ENCODE measurements at places on chromosomes 2 and 18. TPM values are rescaled to one million over a fixed set of nuclear protein-coding genes. Genes with fewer than 3 reads are reported as not detected.

Gene CRYGB
- total RNA-seq: not detected

Gene SP140
- 0.47 TPM for total RNA-seq

Gene RAX
- total RNA-seq: not detected

Gene LCT
- 0.06 TPM for total RNA-seq

Gene MDH1B
- 7.0 TPM for total RNA-seq

Gene CNTNAP5
- total RNA-seq: 0.58 TPM

Gene KIAA2012
- 0.18 TPM for total RNA-seq

Gene EMILIN1
- total RNA-seq: 164 TPM

Gene SCN9A
- 5.0 TPM for total RNA-seq

Gene CFAP53
- total RNA-seq: 1.1 TPM

Gene LIMS2
- total RNA-seq: 13.8 TPM

Gene DSC3
- 1.6 TPM for total RNA-seq

Gene EFR3B
- 7.8 TPM for total RNA-seq

Gene UGT1A5
- not detected for total RNA-seq

Gene SLC19A3
- 15.9 TPM for total RNA-seq

Gene ABHD1
- 0.47 TPM for total RNA-seq

Gene ERFE
- total RNA-seq: 5.1 TPM

Gene CYS1
- 151 TPM for total RNA-seq

Gene APLF
- 7.3 TPM for total RNA-seq

Gene UBE2F
- total RNA-seq: 43.8 TPM

Gene NGEF
- total RNA-seq: 1.7 TPM

Gene CPO
- total RNA-seq: not detected

Gene PLGLB1
- total RNA-seq: 6.9 TPM

Gene MSTN
- total RNA-seq: 6.6 TPM

Gene SPR
- 9.1 TPM for total RNA-seq

Gene CFC1
- not detected for total RNA-seq

Gene CCBE1
- 30.7 TPM for total RNA-seq

Gene LBH
- 226 TPM for total RNA-seq

Gene LONRF2
- 4.3 TPM for total RNA-seq

Gene FBXO41
- 1.5 TPM for total RNA-seq

Gene ASIC4
- 0.18 TPM for total RNA-seq

Gene APCDD1
- total RNA-seq: 133 TPM

Gene IAH1
- 32.1 TPM for total RNA-seq

Gene PMAIP1
- 8.3 TPM for total RNA-seq

Gene ALPP
- not detected for total RNA-seq

Gene CCDC148
- 10.0 TPM for total RNA-seq

Gene EPG5
- total RNA-seq: 40.3 TPM

Gene TUBA3E
- not detected for total RNA-seq

Gene SIGLEC15
- 0.41 TPM for total RNA-seq

Gene COL3A1
- total RNA-seq: 1,756 TPM
